Right ventricle myocardium superior (tissue), 1 donor: ENCODE measurements at places on chromosomes 4 and X. TPM values are rescaled to one million over a fixed set of nuclear protein-coding genes. Genes with fewer than 3 reads are reported as not detected.

GRCh38 chrX:107135965-107136307 is 17.3 kb upstream of the RBM41 start:
- no peak for DNase-seq

- DNase-seq = no peak
Measured at GRCh38 chrX:133440081-133440796, 24.9 kb upstream of the GPC4 start.

- DNase-seq = no peak
Measured at GRCh38 chr4:118139241-118139640, 105.0 kb downstream of the NDST3 start.

GRCh38 chr4:1191621-1192020 is 19.2 kb upstream of the SPON2 start:
- DNase-seq = no peak

DNA sequence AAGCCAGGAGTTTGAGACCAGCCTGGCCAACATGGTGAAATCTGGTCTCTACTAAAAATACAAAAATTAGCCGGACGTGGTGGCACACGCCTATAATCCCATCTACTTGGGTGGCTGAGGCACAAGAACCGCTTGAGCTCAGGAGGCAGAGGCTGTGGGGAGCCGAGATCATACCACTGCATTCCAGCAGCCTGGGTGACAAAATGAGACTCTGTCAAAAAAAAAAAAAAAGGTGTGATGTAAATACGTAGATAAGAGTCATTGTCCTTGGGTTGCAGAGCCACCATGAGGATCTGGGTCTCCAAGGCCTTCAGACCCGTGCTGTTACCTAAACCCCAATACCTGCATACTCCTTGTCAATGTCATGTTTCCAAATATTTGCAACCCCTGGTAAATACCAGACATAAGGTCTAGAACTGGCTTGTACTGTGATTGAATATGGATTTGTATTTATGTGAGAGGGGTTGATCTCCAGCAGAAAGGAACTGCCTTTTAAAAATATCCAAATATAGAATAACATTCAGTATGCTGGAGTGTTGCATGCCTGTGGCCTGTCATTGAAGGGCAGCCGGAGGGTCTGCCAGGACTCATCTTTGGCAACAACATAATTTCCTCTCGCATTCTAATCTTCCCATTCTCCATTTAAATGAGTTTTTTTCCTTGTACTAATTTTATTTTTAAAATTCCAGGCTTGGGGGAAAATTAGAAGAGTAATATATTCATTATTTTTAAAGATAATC is 40.4 kb downstream of the ATXN3L start:
- no peak for DNase-seq

DNA sequence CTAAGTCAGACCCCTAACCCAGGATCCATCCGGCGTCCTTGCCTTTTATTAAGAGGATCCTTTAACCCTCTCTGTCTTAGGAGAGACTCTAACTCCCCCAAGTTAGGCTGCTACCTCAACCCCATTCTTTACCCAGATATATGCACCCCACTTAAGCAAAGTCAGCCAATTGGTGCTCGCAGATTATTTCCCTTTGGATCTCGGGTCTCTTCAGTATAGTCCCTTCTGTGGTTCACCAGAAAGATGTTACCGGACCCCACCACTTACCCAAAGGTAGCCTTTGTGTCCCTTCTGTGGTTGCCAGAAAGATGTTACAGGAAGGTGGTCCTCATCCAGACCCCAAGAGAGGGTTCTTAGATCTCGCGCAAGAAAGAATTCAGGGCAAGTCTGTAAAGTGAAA is 212.9 kb upstream of the GRID2 start:
- no peak for DNase-seq

DNA sequence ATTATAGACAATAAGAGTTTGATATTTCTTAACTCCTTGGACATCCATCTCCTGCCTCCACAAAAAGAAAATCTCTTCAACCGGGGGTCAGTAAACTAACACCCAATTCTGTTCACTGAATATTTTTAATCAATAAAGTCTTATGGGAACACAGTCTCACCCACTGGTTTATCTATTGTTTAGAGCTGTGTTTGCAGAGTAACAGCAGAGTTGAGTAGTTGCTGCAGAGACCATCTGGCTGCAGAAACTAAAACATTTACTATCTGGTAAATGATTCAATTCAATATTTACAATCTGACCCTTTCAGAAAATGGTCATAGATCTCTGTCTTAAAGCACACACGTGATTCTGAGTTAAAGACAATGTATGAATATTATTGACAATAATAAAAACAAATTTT is 94.0 kb downstream of the TMA16 start:
- DNase-seq = no peak

ARMCX2 gene
- 31.7 TPM for total RNA-seq
